ENCODE measurements at places on chromosomes 7 and 10.

GRCh38 chr10:128462844-128463243 is 336.6 kb upstream of the MKI67 start:
- DNase-seq: no peak

GRCh38 chr10:61406242-61406641 is 46.9 kb downstream of the TMEM26 start:
- DNase-seq: no peak

DNA sequence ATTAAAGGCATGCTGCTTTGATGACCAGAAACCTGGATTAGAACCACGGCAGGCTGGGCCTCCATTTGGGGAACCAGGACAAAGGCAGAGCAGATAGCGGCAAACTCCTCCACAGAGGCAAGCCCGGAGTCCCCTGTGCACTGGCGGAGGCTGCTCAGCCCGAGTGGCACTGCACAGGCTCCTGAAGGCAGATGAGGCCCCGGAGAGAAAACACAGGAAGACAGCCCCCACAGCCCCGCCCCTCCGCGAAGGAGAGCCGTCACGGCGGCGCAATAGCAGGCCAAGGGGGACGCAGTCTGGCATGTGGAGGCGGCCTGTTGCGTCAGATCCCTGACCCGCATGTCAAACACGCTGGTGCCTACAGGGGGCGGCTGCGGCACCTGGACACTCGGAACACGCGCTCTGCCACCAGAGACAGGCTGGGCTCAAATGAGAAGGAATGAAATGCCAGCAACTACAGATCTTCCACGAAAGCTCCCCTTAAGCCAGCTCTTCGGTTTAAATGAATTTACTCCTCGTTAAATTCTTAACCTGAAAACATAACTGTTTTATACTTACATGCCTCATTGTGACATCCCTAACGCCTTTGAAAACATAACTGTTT is 128.5 kb downstream of the MAD1L1 start:
- DNase-seq: no peak

- DNase-seq: no peak
Observed at GRCh38 chr10:12396567-12396966, 47.2 kb downstream of the CAMK1D start.

DNA sequence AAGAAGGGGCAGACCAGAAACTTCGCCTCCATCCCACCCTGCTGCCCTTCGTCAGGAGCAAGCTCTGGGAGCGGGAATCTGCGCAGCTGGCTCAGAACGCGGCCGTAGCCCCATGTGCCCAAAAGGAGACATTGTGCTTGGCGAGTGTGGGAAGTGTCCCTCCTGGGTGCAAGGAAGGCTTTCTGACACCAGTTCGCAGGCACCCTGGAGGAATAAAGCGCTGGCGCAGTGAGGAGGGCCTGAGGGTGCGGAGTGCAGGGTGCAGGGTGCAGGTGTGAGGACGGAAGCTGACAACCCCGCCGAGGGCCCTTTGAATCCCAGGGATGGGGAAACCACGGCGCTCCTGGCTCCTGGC is 811 bp downstream of the SLIT1 start:
- DNase-seq: no peak

DNA sequence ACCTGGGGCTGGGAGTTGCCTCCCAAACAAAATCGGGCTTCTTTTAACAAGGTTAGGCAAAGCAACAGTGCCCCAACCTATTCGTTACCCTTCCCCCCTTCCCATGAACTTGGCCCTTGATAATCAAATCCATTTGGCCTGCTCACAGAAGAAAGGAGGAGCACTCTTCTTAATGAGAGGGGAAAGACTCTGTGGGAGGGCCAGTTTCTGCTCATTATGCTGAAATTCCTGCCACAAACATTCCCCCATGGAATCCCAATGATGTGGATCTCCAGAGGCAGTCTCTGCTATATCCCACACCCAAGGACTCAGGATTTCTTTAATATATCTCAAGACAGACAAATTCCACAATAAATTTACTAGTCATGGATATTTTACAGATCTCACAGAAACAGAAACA is 43.0 kb downstream of the LSM5 start:
- no peak for DNase-seq

DNA sequence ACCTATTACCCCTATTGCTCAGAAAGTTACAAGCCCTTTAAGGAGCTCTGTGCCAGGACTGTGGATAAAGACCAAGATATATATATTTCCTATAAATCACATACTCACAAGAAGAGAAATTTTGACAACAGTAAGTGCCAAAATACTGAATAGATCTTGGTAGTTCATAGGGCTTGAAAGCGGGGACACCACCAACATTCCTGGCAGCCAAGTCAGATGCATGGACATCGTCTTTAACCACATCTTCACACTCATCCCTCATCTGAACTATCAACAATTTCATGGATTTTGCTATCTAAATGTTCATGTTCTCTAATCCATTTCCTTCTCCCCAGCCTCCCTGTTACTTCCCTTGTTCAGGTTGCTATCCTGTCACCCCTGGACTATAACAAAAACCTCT is 67.5 kb upstream of the LRRC17 start:
- DNase-seq: no peak

DNA sequence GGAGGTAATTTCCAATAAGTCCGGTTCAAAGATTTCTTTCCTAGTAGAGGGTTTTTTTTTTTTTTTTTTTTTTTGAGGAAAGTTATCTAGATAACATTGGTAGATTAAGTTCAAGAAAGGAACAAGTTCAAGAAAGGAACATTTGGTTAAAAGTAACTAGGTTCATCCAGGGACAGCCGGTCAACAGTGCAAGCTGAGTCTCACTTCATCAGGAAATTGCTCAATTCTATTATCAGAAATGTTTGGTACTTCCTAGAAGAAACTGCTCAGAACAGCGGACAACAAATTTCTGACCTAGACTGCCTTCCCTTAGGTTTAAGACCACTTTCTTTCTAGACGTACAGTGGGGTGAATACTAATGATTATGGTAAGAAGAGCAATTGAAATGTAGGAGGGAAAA is 3.7 kb upstream of the IL2RA start:
- no peak for DNase-seq

DNA sequence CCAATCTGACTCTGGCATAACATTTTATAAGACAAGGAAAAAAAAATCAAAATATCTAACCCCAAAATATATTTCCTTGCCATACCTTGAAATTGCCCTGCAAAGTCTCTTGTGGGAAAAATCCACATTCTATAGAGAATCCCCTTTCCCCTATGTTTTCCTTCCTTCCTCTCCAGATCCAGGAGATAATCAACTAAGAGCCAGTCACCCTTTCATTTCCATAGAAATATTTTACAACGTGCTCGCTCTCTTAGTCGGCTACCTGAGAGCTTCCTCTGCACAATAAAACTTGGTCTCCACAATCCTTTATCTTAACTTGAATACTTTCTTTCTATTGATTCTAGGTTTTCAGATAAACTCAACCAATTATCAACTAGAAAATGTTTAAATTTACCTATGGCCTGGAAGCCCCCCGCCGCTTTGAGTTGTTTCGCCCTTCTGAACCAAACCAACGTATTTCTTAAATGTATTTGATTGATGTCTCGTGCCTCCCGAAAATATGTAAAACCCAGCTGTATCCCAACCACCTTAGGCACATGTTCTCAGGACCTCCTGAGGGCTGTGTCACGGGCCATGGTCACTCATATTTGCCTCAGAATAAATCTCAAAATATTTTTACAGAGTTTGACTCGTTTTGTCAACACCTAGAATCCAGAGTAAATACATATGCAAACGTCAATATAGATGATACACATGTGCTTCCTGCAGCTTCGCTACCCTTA is 869 bp downstream of the PSAP start:
- no peak for DNase-seq

GRCh38 chr7:37974711-37975110 is 54.3 kb downstream of the EPDR1 start:
- no peak for DNase-seq

DNA sequence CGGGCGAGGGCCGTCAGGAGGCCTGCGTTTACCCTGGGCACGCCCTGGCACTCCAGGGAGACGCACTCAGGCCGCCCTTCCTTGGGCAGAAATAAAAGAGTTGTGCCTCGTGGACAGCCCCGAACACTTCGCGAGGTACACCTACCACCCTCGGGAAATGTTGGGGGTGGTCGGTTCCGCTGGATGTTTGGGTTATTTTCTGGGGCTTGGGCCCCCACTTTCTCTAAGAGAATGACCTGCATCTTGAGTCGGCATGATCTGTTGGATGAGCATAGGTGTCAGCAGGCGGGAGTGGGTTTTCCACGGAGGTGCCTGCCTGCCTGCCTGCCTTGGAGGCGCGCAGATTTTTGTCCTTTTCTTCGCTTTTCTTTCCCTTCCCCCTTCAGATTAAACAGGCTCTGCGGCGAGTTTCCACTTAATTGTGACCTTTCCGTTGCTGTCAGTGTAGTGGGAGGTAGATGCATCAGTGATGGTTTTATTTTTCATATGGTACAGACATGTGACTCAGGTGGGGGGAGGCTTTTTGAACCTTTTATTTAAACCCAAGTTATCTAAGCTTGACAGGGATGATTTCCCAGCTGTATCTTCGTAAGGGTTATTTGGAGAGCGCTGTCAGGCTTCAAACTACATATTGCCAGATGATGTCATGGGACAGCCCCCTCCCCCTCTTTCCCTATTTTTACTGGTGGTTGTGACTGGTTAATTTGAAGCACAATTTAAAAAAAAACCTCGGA is 661 bp downstream of the HECTD2 start:
- DNase-seq: no peak

GRCh38 chr7:133784486-133785001 is 342.6 kb upstream of the LRGUK start:
- DNase-seq: no peak

GRCh38 chr10:21532694-21533466 is 1.2 kb upstream of the MLLT10 start:
- DNase-seq: no peak

GRCh38 chr10:48285710-48286109 is 11.2 kb upstream of the FRMPD2 start:
- DNase-seq: no peak

DNA sequence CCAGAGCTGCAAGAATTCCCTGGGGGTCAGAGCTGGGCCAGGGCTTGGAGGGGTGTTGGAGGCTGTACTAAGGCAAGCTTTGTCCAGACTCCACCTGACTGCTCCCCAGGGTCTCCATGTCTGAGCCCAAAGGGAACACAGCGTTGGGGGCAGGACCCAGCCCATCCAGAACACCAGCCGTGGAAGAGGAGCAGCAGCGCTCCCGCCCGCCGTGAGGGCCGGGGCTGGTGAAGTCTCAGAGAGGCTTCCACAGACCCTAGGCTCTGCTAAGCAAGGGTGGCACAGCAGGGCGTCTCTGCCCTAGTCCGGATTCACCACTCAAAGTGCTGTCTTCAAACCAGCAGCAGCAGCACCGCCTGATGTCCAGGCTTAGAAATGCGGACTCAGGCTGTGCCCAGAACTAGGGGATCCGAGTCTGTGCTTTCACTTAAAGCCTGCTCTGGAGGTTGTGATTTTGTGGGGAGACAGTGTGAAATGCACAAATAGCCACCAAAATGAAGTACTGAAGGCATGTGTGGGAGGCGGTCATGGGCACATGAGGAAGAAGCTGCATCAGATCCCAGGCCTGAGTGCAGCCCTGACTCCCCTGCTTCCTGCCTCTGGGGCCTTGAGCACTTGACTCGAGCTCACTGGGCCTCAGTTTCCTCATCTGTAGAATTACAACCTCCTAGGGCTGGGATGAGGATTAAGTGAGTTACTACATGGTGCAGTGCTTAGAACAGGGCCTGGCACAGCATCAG is 16.6 kb upstream of the AQP1 start:
- DNase-seq: no peak

GRCh38 chr10:73183667-73184281 is 15.9 kb downstream of the FAM149B1 start:
- no peak for DNase-seq

- no peak for DNase-seq
Observed at GRCh38 chr7:151439855-151440798, at the start of gene CRYGN. CRYGN (minus strand) TSS chr7:151440141; CDS start chr7:151439917, 224 bp downstream.

- no peak for DNase-seq
Observed at GRCh38 chr7:155662343-155663043, 18.0 kb downstream of the RBM33 start.

- no peak for DNase-seq
Observed at GRCh38 chr7:116886543-116887156, 24.3 kb downstream of the CAPZA2 start.

DNA sequence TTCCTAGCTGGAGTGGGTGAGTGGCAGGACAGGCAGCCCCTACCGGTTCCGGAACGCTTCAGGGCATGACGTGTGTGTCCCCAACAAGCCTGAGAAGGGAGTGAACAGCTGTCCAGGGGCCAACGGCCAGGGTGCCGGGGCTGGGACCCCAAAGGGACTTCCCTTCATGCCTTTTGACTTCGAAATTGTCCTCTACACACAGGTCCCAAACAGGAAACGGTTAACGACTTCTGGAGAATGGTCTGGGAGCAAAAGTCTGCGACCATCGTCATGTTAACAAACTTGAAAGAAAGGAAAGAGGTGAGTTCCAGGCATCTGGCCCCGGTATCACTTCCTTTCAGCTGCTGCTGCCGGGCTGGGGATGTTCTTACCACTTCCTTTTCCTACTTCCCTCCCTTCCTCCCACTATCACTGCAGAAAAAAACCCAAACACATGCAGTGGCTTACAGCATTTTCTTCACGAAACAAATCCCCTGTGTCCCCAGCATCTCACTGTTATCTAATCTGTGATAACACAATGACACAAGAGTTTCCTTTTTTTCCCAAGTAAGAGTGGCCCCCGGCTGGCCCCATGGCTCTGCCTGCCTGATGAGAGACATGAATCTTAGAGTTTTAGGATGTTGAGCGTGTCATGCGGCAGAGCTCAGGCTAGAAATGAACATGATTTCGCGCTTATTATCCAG is 63.2 kb downstream of the MKI67 start:
- no peak for DNase-seq

GRCh38 chr10:9950070-9950469 is 1067.6 kb upstream of the CELF2 start:
- DNase-seq: no peak

GRCh38 chr10:34494012-34494411 is 321.1 kb downstream of the PARD3 start:
- DNase-seq: no peak

DNA sequence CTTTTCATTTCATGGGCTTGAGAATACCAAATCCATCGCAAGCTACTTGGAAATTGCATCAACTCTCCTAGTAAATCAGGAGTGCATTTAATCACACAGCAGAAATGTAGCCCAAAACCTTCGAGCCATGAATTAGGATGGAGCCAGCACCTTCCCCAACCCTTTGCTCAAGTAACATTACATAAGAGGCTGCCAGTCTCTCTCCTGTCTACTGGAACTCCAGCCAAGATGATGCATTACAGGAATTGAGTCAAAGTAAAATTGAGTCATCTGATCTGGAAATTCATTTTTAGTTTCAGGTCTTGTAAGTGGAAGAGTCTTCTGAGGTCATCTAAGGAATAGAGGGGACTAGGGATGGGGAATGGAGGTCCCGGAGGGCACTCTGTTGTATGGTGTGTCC is 69.7 kb upstream of the FHIP2A start:
- no peak for DNase-seq

All from Calu3 (cell line).